ENCODE measurements at places on chromosomes 6 and 20.

GRCh38 chr6:170423030-170423429 is 116.5 kb downstream of the FAM120B start:
- DNase-seq: no peak

DNA sequence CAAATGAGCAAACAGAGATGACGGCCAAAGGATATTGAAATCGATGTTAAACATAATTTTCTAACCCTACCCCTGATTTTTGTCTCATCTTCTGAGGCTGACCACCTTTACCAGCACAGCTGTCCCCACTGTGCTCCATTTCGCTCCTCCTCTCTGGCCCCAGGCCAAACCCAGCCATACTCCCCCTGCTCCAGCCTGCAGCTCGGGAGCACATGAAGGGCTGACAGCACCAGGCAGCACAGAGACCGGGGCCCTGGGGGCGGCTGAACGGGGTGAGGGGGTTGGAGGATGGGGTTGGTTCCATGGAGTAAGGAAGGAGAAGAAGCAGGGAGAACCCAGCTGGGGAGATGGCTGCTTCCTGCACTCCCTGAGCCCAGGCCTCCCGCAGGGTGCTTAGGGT is 3.2 kb upstream of the NCR2 start:
- DNase-seq: no peak

- DNase-seq: no peak
Measured at GRCh38 chr20:11043001-11043400, 369.2 kb upstream of the JAG1 start.

DNA sequence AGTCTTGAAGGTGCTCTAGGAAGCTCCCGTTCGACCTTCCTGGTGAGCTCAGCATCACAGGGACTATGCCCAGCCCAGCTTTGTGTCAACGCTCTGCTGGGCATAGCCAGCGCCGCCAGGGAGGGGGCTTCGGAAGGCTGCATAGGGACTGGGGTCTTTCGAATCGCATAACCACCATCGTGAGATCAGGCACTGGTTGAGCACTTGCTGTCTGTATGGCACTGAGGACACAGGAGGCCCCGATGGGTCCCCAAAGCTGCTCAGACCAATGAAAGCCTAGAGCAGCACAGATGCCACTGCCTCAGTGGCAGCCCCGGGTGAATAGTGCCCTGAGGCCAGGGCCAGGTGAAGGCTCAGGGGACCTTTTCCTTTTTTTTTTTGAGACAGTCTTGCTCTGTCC is 96.7 kb downstream of the TAF4 start:
- no peak for DNase-seq

GRCh38 chr20:35942243-35942642 is 12.1 kb downstream of the SCAND1 start:
- DNase-seq: no peak
